ENCODE measurements at places on chromosomes 16 and 17. TPM values are rescaled to one million over a fixed set of nuclear protein-coding genes. Genes with fewer than 3 reads are reported as not detected.

The ZC3H7A gene
- 74.6 TPM for total RNA-seq

DNA sequence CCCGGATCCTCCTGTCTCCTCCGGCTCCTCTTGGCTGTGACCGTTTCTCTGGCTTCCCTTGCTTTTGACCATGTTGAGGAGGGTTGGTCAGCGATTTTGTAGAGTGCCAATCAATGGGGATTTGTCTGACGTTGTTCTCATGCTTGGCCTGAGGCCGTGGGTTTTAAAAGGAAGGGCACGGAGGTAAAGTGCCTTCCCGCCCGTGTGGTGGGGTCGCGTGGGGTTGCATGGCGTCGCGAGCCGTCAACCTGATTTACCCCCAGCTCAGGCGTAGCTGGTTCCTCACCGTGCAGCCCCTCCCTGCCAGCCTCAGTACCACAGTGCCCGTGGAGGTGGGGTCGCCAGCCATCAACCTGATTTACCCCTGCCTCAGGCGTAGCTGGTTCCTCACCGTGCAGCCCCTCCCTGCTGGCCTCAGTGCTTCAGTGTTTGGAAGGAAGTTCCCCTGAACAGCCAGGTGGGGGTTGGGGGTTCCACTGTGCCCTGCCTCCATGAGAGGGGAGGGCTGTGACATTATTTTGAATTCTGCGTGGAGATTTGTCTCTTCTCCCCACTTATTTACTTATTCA is 5.0 kb downstream of the TPSAB1 start:
- DNase-seq = no peak

The RABEP2 gene
- total RNA-seq = 19.9 TPM

The TNFRSF17 gene
- total RNA-seq = not detected

The KRTAP4-4 gene
- not detected for total RNA-seq

GRCh38 chr16:56405977-56406672 is 19.2 kb downstream of the AMFR start:
- DNase-seq = no peak

DNA sequence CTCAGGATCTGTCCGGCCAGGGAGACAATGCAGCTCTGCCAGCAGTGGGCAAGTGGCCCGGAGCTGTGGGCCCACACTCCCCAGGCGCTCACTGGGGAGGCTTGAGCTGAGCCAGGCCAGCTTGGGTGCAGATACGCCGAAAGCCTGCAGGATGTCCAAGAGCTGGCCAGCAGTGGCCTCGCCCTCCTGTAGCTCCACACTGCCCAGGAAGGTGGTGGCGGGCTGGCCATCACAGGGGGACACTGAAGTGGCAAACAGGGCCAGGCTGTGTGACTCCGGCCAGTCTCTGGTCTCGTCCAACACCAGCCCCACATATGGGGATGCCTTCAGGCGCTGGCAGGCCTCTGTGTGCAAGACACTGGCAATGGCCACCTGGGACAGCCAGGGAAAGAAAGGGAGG is 9.6 kb downstream of the C17orf113 start:
- no peak for DNase-seq

DNA sequence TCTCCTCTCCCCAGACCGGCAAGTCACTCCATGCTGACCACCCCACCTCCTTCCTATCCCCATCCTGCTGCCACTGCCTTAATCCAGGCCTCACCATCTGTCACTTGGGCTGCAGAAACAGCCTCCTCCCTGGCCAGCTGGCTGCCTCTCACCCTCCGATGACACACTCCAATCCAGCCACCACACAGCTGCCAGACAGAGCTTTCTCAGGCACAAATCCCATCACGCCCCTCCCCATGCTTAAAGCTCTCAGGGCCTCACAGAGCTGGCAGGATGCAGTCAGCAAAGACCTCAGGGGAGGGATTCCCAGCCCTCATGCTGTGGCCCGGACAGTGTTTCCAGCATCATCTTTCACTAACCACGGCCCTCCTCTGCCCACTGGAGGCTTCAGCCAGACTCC is 13.7 kb downstream of the CAMKK1 start:
- no peak for DNase-seq

DNA sequence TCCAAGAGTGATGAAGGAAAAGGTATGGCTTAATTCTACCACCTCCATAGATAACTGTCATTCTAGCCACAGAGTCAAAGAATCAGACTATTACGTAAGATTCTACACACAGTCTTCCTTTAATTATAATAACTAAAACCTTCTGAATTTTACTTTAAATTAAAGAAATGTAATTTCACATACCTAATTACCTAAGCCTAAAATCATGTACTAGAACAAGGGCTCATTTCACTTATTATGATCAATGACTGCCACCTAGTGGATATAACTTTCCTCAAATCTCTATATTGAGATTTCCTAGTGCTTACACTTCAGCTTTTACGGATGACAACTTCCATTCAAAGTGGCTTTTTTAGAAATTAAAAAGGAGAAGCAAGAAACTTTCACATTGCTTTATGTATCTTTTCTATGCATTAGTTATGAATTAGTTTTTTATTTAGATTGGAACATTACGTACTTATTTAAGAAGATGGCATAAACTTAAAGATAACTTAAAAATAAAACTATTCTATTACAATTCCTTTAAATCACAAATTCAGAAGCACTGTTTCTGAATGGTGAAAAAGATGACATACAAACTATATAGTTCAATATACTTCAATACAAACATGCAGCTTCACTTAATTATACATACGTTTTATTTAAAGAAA is 18.2 kb upstream of the ABCA10 start:
- no peak for DNase-seq

DNA sequence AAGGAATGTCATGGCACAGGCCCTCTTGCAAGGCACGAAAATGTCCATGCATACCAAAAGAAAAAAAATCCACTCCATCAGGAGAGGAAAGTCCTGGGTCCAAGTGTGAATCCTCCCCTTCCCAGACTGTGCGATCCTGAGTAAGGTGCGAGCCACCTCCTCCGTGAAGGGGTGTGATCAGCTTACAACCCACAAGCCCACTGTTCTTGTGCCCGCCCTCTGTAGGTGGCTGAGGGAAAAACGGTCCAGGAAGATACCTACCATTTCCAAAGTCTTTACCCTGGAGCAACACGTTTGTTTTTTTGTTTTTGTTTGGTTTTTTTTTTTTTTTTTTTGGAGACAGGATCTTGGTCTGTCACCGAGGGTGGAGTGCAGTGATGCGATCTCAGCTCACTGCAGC is 116.5 kb downstream of the ZNF423 start:
- no peak for DNase-seq

GRCh38 chr17:2852729-2853282 is 56.6 kb downstream of the RAP1GAP2 start:
- no peak for DNase-seq

The FGF11 gene
- 6.0 TPM for total RNA-seq

The EXOC3L1 gene
- total RNA-seq = 0.44 TPM

The AGRP gene
- not detected for total RNA-seq

The FBXL16 gene
- total RNA-seq = 3.0 TPM

DNA sequence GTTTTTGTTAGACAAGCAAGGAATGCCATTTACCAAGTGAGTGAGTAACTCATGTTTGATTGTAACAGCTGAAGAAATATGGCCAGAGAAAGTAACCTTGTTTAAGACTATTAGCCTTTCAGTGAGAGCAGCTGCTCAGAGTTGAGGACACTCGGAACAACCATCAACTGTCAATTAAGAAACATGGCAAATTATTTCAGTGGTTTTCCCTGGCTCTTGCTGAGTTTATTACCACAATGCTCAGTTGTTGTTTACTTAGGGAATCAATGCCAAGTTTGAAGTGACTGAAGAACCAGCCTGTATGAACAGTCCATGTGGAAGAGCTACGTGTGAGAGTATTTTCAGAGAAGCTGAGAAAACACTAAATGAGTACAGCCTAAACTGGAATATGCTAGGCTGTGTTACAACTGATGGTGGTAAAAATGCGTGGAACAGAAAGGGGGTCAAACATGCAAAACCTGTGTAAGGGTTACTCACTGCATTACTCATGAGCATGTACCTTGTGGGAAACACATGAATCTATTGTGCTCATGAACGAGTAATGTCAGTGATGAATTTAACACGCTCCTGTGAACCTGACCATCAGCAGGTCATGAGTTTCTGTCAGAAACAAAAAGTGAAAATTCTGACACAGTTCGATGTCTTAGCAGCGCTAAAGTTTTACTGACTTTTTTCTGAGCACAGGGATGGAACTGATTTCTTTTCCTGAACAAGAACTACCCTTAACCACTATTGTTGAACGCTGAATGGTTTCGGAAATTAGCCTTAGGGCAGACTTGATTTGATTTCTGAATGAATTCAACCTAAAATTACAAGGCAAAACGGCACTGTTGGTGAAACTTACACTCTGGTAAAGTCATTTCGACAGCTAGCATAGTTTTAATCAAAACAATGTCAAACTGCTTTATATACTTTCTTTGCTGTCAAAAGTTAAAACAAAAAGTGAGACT is 33.5 kb downstream of the GNA13 start:
- DNase-seq = no peak

DNA sequence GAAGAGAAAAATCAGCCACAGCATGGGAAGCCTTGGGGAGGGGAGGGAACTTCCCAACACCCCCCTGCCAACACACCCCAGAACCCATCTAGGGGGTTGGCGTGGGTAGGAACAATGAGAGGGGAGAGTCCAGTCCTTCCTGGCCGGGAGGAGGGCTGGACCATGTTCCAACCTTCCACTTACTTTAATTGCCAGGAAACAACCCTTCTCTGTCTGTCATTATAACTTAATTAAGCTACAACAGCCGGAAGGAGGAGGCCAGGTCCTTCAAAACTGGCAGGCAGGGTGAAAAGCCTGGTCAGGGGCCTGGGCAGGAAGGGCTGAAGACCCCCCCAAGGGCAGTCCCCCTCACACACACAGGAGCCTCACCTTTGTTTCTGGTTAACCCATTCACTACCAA is 447.0 kb downstream of the SOX9 start:
- no peak for DNase-seq

DNA sequence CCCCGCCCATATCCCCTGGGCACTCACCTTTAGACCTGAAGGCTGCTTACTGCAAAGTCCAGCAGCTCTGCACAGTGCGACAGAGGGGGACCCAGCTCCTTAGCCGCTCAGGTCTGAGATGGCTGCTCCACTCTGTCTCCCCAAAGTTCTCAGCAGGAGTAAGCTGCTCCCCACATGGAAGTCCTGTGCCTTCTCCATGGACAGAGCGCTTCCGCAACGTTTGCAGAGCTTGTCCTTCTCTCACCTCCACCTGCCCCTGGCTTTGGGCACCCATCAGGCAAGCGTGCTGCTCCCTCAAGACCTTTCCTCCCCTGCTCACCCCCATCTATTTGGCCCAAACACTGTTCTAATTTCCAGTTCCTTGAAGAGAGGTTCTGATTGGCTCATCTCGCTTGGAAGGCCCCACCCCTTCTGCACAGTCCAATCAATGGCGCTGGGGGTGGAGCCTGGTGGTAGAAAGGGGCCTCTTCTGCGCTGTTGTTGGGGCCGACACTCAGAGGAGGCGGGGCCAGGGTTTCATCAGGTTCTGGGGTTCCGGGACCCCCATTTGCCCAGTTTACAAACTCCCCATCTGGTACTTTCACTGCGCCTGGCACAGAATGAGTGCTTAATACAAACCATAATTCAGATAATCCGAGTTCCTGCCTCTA is 137.2 kb downstream of the CYLD start:
- DNase-seq = no peak

The BAIAP3 gene
- total RNA-seq = 3.4 TPM

The FBXW10 gene
- 0.20 TPM for total RNA-seq

GRCh38 chr17:7098802-7099459 is 15.7 kb downstream of the ASGR2 start:
- no peak for DNase-seq

- no peak for DNase-seq
These were observed 846 bp downstream of the ITGB3 start for GRCh38 chr17:47254403-47254943.

GRCh38 chr16:85185303-85186100 is 73.2 kb upstream of the CIBAR2 start:
- DNase-seq = no peak

DNA sequence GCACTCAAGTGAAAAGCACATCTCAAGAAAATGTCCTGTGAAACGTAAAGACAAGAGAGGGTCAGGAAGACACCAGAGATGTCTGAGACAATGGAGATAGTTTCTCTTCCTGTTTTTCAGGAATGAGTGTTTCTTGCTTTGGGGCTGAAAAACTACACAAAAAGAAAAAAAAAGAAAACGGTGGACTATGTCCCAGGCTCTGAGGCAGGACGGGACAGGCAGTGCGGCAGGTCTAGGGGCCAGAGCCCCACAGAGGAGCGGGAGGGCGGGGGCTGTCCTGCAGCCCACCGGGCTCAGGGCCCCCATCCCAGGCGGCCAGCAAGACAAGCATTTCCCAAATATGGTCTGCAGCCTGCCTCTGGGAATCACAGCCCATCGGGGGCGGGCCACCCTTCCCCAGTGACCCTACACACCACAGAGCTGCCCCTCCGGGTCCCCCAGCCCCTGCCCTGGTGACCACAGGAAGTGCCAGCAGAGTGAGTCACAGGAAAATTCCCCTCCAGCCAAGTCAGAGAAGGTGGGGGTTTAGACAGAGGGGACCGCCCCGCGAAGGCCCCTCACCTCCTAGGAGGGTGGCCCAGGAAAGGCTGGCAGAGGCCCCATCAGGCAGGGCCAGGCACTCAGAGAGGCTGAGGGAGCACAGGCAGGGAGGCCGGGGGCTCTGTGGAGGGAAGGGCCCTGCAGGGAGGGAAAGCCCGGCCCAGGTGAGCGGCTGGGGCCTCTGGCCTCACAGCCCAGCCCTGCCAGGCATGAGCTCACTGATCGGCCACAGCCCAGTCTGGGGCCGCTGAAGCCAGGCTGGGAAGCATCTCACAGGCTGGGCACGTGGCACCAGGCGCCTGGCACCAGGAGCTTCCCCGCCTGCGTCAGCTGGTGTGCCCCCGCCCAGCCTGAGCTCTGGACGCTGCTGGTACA is 6.3 kb downstream of the BCAR1 start:
- DNase-seq = no peak

- no peak for DNase-seq
These were observed 147.3 kb upstream of the FOXF1 start for GRCh38 chr16:86363057-86363490.

The SLC13A2 gene
- total RNA-seq = not detected

The CASKIN2 gene
- 44.5 TPM for total RNA-seq

The NPTX1 gene
- 1.6 TPM for total RNA-seq

DNA sequence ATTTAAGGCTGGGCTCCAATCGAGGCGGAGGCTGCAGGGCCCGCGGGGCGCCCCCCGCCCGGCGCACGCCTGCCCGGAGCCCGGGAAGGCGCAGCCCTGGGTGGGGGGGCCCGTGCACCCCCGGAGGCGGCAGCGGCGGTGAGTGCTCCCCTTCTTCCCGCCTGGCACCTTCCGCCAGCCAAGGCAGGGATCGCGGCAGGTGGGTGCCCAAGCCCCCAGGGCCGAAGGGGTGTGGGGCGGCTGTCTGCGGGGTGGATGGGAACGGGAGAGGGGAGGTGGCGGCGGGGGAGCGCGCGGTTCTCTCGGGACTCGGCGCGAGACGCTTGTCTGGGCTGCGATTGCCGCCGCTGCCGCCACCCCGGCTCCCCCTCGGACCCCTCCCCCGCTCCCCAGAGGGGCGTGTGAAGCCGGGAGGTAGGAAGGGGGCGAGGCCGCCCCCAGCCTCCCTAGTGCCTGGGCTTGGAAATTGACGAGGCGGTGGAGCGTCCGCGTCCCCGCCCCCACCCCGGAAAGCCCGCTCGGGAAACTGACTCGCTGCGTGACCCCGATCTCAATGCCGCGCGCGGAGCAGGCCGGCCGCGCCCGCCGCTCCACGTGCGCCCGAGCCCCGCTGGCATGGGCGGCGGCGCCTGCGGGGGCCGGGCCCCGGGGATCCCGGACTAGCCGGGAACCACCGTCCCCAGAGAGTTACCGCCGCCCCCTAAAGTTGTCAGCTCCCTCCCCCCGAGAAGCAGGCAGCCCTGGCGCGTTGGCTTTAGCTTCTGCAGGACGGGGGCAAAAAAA is 231.5 kb downstream of the MRTFB start:
- DNase-seq = peak; percentile 45

GRCh38 chr17:68867759-68868516 is 87.3 kb downstream of the ABCA8 start:
- no peak for DNase-seq

The CDRT15 gene
- total RNA-seq = not detected

Measured in neural crest cell (in vitro differentiated cells).